ENCODE measurements at places on chromosomes 1 and 21. TPM values are rescaled to one million over a fixed set of nuclear protein-coding genes. Genes with fewer than 3 reads are reported as not detected.

DNA sequence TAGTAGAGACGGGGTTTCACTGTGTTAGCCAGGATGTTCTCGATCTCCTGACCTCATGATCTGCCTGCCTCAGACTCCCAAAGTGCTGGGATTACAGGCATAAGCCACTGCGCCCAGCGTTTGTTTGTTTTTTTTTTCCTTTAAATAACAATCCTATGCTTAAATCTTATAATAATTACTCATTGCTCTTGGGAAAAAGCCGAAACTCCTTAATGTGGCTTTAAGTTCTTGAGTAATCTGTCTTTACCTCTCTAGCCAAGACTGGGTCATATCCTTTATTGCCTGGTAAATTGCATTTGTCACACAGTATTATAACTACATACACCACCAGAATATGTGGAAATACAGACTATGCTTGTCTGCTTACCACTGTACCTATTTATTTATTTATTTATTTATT is 97.1 kb downstream of the MACF1 start:
- peak; percentile 12 for DNase-seq

DNA sequence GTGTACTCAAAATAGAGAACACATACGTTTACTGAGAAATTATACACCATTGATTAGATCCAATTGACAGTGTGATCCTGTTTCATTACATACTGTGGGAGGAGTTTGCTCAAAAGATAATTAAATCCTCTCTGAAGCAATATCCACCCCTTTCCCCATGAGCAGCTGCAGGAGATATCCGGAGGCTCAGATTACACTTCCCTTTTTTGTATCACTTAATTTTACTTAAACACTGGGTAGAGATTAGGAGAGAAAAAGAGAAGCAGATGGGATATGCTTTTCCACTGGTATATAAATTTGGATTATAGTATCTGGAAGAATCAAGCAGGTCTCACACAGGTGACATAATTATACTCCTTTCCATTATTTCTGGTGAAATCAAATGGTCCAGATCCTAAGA is 333.3 kb upstream of the ZRANB2 start:
- no peak for DNase-seq

Gene C1QTNF12
- total RNA-seq = 1.8 TPM

DNA sequence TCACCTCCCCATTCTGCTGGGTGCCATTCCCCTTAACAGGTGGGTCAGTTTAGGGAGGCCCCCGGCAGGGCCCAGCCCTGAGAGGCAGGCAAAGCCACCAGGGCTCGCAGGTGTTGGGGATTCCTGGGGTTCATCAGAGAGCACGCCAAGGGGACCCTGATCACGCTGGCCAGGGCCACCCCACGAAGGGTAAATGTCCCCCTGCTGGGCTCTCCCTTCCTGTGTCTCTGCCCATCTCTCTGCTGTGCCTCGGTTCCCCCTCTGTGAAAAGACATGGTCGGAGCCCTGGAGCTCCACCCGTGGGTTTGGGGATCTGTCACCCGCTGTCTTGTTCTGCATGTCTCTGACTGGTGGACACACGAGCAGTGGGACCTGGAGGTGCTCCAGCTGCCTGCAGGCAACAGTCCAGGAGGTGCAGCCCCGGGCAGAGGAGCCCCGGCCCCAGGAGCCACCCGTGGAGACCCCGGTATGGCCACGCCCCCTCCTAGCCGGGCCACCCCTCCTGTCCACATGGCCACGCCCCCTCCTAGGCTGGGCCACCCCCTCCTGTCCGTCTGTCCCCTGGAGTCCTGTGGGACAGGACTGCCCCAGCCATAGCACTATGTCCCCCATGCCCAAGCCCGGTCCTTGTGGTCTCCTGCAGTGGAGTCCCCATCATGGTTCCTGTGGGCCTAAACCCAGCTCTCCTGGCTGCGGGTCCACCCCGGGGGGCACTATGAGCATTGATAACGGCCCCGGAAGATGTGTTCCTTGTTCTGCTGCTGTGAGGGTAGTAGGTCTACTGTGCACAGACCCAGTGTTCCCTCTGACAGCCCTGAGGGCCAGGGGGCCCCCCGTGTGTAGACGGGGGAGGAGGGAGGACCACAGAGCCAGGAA is 6.5 kb downstream of the AIRE start:
- DNase-seq = no peak

Gene ILDR2
- 43.5 TPM for total RNA-seq

DNA sequence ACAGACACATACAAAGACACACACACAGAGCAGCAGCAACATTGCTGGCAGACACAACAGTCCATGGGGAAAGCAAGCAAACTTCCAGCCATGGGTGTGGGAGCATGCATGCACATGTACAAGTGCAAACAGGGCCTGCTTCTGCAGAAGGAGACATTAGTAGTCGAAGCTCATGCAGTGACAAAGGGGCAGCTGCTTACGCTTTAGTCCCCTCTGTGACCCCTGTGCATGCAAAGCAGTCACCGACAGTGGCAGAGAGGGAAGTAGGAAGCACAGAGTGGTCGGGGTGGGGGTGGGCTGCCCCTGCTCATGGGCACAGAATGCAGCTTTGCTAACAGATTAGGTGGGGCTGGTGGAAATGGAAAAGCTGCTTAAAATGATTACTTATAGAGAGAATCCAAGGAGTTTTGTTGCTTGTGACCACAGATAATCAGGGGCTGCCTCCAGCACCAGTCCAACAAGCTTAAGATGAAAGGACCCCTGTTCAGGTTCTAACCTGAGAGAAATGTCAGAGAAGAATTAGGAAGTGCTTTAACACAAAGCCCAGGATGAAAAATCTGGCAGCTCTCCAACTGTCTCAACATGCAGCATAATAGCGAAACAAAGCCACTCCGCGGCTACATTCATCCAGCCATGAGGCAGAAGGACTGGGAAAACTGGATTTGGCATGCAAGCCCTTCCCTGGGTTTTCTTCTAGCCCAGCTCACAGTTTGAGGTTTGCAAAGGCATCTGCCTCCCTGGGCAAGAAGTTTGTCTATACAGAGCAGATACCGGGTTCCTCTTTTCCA is 378.9 kb downstream of the KCNH1 start:
- DNase-seq = no peak

Gene ARHGAP29
- total RNA-seq = 20.5 TPM

Gene KCNC4
- 0.26 TPM for total RNA-seq

DNA sequence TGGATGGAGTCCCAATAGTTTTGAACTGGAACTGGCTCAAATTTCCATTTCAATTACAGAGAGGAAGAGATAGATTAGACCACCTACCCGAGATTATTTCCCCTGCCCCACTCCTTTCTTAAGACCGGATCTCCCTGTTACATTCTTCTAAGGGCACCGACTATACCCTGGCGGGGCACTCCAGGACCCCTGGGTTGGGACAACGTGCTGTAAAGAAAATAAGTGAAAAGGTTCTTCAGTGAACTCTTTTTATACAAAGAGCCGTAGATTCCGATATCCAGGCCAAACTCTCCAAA is 6.7 kb downstream of the NR5A2 start:
- DNase-seq = no peak

GRCh38 chr1:236395947-236396664 is 2.0 kb downstream of the EDARADD start:
- DNase-seq = no peak

GRCh38 chr1:210822932-210823331 is 311.0 kb downstream of the KCNH1 start:
- no peak for DNase-seq

Gene DNAJC6
- 0.06 TPM for total RNA-seq

Gene LMOD1
- total RNA-seq = 6.4 TPM

Gene MIXL1
- total RNA-seq = not detected

GRCh38 chr1:218317061-218317460 is 28.1 kb upstream of the TGFB2 start:
- DNase-seq = no peak

GRCh38 chr21:41366522-41367151 is 4.8 kb downstream of the MX2 start:
- peak; percentile 46 for DNase-seq

- no peak for DNase-seq
These were observed 89.0 kb downstream of the MACF1 start for GRCh38 chr1:39293375-39294070.

GRCh38 chr1:245301162-245301580 is 146.4 kb downstream of the KIF26B start:
- DNase-seq = no peak

DNA sequence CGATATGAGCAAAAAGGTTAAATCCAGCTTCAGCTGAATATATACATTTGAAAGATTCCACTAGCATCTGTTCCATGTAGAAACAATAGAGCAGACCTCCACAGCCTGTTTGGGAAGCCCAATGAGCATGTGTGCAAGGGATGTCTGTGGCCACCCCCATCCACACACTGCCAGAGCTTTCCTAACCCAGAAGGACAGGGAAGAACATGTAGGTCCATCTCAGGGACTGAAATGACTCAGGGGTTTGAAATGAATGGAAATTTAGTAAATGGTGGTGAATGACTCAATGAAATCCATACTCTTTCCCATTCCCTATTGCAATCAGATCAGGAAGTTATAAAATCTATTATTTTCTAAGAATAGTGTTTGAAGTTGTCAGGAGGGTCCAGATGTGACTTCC is 397.2 kb downstream of the DUSP10 start:
- DNase-seq = peak; percentile 55

Gene LCK
- not detected for total RNA-seq

DNA sequence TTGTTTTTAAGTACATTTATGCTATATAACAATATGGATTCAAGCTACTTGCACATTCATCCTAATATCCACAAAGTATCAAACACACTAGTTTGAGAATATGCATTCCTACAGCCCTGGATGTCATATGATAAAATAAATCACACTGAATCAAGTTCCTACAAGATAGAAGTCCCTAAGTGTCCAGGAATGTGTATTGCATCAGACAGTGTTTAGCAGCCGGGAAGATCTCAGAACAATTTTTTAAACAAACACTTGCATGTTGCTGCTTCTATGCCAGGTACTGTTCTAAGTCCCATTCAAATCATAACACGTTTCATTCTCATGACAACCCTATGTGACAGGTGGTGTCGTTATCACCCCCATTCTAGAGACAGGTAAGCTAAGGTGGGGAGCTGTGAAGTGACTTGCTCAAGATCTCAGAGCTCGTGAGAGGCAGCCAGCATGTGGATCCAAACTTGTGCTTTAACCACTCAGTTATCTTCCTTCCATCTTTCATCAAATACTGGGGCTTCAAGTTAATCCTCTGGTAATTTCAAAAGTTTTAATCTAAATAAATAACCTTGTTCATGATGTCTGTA is 68.3 kb upstream of the KIF26B start:
- no peak for DNase-seq

Gene WNT3A
- total RNA-seq = not detected

Gene PPIAL4G
- not detected for total RNA-seq

DNA sequence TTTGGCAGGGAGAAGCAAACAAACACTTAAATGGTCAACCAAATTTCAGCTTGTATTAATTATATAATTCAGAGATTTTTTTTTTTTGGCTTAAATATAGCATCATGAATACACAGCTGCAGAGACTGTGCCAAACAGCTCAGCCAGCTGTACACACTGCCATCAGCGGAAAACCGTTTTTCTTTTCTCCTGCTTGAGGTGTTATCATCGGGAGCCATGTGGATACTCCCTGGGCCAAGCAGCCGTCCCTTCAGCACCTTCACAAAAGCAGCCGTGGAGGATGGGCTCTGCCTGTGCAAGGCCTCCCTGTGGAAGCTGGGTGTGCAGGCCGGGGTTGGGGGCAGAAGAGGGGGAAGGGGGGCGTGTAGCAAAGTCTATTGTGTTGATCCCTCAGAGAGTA is 85.0 kb downstream of the NUF2 start:
- DNase-seq = no peak

- DNase-seq = no peak
These were observed 45.8 kb downstream of the TTC39A start for GRCh38 chr1:51284487-51284954.

DNA sequence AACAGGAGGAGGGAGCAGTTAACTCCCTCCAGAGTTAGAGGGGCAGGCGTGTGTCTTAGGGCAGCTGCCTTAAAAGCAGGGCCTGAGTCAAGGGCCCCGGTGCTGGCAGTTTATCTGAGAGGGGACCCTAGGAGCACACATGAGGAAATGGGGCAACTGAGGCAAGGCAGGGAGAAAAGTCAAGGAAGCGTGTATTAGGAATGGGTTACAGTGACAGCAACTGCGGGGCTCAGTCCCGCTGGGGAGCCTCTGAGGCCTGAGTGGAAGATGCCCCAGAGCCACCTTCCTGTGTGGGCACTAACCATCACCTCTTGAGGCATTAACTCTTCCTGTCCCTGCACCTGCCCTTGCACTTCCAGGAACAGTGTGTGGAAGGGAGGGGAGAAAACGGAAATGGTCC is 276.3 kb downstream of the MATN1 start:
- DNase-seq = peak; percentile 28

GRCh38 chr1:198019126-198019525 is 102.0 kb downstream of the LHX9 start:
- DNase-seq = no peak

GRCh38 chr1:145719230-145720079 is at the start of gene CD160:
CD160 (plus strand) TSS chr1:145719499; CDS start chr1:145728328, 8,829 bp downstream.
- DNase-seq = no peak

Data from SJSA1 (cell line).